ENCODE measurements at places on chromosomes 1 and 21.

- DNase-seq, result no peak
Measured at GRCh38 chr1:21552715-21553114, 43.5 kb downstream of the ALPL start.

DNA sequence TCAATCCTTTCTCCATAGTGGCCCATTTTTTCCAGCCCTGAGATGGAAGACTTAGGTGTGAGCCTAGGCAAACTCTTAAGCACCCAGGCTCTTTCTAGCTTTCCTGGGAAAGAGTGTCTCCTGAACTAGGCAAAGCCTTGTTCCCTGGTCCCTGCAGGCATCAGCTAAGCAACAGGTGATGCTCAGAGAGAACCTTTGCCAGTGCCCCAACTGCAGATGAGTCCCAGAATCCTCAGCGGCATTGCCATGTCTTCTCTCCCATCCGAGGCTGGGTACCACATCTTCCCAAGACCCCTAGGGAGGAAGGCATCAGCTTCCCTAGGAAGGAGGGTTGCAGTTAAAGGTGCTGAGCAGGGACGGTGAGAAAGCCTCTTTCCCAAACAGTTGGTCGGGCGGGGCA, 8.2 kb upstream of the VSIG8 start:
- DNase-seq, result no peak

DNA sequence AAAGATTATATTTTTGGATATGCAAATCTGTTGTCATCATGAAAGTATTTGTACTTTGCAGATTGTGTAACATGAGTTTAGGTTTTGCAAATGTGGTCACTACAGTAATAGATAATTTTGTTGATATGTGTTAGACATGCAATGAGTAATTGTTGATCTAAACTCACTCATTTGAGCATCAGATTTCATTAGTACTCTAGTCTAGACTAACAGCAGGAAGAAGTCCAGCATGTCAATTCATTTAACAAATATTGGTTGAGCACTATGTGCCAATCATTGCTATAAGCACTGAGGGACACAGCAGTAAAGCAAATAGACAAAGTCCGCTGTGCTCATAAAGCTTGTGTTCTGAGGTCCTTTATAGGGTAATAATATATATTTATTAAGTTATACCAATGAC, 350.0 kb downstream of the USP25 start:
- no peak for DNase-seq

- no peak for DNase-seq
Measured at GRCh38 chr1:205353612-205354011, 3.1 kb downstream of the KLHDC8A start.

GRCh38 chr1:91754348-91754747, 131.6 kb downstream of the TGFBR3 start:
- DNase-seq, result no peak

- no peak for DNase-seq
Measured at GRCh38 chr1:171799166-171799565, 17.7 kb downstream of the METTL13 start.

GRCh38 chr1:16984717-16985116, 4.3 kb upstream of the MFAP2 start:
- peak; percentile 78 for DNase-seq

GRCh38 chr1:232593717-232594502, 36.0 kb downstream of the SIPA1L2 start:
- DNase-seq, result no peak

GRCh38 chr1:117060441-117061317, 553 bp downstream of the TTF2 start:
- DNase-seq, result no peak

GRCh38 chr1:182217967-182218366, 156.5 kb upstream of the ZNF648 start:
- DNase-seq, result no peak

DNA sequence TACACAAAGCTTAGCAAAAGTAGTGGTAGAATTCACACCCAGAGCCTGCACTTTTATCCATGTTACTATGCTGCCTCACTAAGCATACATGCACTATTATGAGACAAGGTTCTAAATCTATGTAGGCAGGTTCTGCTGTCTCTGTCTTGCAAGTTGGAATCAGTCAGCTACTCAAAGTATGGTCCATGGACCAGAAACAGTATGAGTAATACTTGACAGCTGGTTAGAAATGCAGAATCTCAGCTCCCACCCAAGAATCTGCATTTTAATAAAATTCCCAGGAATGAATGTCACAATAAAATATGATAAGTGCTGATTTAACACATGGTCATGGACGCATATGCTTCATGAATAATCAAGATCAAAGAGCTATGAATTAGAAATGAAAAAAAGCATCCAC, 50.5 kb downstream of the DSCAM start:
- no peak for DNase-seq

DNA sequence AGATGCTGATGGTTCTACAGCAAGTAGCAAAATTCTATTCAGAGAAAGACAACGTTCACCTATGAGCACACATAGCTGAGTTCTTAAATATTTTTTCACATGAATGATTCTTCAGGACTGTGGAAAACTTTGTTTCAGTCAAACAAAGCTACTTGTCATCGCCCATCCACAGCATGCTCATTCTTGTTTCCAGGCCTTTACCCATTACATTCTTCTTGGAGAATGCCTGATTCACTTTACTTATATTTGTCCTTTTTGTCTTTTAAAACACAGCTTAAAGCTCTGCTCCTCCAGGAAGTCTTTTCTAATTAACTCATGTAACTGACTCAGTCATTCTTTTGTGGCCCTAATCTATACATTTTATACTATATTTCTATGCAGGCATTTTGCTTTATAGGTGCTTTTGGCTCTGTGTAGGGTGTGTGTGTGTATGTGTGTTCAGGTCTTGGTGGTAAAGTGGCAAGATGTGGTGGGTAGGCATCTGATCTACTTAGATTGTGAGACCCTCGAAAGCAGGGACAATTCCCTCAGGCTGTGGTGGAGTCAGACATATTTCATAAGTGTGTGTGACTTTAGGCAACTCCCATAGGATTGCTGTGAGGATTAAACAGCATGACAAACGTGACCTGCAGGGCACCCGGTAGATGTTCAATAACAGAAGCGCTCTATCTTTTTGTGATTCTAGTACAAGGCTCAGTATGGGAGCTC, 11.8 kb upstream of the MARK1 start:
- no peak for DNase-seq

DNA sequence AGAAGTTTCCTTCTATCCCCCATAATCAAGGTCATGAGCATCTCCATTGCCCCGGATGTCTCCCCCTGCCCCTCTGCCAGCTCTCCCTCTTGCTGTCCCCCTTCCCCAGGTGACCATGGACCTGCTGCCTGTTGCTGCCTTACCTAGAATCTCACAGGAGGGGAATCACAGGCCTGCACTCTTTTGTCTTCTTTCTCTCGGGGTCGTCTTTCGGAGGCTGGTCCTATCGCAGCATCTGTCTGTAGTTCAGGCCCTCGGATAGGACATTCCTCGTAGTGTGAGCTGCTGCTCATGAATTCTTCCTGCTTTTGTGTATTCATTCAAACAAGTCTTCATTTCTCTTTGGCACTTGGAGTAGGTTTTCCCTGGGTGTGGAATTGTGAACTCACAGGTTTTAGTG, 39.9 kb upstream of the ACTRT2 start:
- DNase-seq, result no peak

GRCh38 chr21:19833082-19833481, 1165.1 kb upstream of the NCAM2 start:
- no peak for DNase-seq

DNA sequence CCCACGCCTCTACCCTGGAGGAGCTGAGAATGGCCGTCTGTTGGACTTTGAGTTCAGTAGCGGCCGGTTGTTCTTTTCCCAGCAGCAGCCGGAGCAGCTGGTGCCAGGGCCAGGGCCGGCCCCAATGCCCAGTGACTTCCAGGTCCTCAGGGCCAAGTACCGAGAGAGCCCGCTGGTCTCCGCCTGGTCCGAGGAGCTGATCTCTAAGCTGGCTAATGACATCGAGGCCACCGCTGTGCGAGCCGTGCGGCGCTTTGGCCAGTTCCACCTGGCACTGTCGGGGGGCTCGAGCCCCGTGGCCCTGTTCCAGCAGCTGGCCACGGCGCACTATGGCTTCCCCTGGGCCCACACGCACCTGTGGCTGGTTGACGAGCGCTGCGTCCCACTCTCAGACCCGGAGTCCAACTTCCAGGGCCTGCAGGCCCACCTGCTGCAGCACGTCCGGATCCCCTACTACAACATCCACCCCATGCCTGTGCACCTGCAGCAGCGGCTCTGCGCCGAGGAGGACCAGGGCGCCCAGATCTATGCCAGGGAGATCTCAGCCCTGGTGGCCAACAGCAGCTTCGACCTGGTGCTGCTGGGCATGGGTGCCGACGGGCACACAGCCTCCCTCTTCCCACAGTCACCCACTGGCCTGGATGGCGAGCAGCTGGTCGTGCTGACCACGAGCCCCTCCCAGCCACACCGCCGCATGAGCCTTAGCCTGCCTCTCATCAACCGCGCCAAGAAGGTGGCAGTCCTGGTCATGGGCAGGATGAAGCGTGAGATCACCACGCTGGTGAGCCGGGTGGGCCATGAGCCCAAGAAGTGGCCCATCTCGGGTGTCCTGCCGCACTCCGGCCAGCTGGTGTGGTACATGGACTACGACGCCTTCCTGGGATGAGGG, 28.5 kb upstream of the SPSB1 start:
- DNase-seq, result no peak

GRCh38 chr1:178727014-178727895, 2.2 kb downstream of the RALGPS2 start:
- DNase-seq, result no peak

- DNase-seq, result peak; percentile 19
Measured at GRCh38 chr1:205436776-205437410, 15.0 kb upstream of the LEMD1 start.

DNA sequence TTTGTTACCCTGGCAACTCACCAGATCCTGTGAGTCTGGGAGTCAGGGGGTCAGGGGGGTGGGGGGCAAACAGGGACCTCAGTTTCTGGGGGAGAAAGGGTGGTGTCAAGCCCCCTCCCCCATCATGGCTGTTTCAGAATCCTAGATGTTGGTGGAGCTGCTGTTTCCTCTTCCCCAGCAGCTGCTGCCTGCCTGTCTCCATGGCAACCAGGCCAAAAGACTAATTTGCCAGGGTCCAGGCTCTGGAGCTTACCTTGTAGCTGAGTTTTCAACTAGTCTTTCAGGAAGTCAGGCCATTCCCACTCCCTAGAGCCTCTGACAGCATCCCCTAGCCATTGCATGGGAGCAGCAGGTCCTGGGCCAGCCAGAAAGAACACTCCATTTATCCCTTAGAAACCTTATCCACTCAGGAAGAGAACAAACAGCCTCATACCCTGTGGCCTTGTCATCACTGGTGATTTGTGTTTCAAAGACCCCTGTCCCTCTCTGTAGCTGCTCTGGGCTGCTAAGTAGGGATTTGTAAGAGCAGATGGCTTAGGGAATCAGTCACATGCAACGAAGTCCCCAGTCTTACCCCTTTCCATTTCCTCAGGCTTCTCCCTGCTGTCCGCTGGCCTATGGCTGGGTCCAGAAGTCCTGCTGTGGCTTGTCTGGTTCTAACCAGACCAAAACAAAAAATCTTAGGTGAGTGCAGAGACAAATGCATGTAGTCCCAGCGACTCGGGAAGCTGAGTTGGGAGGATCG, 21.5 kb upstream of the STMN1 start:
- no peak for DNase-seq

DNA sequence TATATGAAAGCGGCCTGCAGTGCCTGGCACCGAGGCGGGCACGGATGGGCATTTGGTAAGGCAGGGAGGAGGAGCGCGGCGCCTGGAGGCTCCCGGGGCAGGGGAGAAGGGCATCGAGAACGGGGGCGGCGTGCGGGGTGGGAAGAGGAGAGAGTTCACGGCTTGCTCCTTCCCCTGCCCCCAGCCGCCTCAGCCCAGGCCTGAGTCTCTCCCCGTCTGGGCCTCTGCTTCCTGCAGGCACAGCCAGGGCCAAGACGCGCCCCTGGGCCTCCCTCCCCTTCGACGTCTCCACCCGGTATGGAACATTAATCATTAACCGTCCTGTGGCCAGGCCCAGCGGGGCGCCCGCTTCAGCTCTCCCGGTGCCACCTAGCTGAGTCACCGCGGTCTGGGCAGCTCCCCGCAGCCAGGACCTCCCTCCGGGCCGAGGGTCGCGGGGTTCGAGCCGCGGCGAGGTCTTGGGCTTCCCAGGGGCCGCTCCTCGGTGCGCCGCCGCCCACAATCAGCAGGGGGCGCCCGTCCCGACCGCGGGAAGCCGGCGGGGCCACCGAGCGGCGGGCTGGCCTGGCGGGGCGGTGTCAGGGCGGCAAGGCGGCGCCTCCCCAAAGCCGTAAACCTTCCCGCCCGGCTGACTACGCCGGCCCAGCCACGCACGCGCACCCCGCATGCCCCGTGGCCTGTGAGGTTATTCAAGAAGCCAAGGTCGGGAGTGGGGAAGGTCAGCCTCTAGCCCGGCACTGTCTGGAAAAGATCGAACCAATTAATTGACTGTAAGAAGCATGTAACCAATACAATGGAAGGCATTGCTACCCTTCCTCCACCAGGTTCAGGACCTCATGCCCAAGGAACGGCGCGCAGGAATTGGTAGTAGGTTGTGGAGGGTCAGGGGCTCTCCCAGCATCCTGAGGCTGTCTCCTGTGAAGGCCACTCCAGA, 23.4 kb upstream of the RD3 start:
- DNase-seq, result peak; percentile 83

- DNase-seq, result no peak
Measured at GRCh38 chr1:77744576-77744975, 15.1 kb downstream of the USP33 start.

- no peak for DNase-seq
Measured at GRCh38 chr1:98884864-98885263, 119.8 kb downstream of the PLPPR5 start.

DNA sequence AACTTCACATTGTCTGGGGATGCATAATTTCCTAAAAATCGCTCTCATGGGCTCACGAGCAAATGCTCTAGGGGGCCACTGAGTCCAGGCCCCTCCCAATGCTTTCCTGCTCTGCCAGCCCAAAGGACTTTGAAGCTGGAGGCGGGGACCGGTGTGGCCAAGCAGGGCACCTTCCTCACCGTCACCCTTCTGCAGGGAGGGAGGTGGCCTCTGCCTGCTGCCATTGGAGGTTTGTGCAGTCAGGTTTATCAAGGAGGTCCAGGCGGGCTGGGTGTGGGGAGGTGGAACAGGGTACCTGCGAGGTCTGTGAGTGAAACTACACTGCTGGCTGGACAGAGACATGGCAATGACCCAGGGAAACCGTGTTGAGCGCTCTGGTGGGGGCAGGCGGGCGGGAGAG, 58.1 kb upstream of the TRAPPC10 start:
- no peak for DNase-seq

DNA sequence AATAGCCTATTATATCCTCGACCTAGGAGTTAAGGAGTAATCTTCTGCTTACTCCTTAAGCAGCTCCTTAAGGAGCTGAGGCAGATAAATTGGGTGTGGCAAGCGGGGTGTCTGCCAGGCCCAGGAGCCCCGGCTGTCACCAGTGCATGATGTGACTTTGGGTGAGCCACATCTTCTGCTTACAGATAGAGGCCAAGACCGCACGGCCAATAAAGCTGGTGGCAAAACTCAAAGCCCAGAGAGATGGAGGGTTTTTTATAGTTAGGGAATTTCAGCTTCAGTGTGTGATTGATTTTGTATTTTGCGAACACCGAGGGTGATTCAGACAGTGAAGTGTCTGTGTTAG, 9.8 kb downstream of the MX2 start:
- no peak for DNase-seq
